Stimulated activated CD8-positive, alpha-beta memory T cell treated with anti-CD3 and anti-CD28 coated beads, Interleukin-4, amount 100 ng/mL, for 4 hours (primary cell): ENCODE measurements at places on chromosomes 4 and X.

DNA sequence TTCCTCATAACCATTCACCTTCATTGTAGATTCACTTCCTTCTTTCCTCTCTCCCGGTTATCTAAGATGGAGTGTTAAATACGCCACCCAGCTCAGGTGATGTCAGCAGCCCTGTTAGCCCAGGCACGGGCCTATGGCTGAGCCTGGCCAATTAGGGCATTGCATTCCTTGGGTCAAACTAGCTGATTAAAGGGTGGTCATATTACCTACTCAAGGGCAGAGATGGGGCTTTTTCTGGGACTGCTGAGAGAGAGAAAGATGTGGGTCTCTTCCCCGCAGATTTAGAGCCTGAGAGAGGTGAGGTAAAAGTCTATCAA is 39.9 kb upstream of the AFAP1 start:
- DNase-seq = no peak

- DNase-seq = no peak
These were observed 12.6 kb downstream of the SSR4 start for GRCh38 chrX:153806999-153807575.

GRCh38 chr4:174882317-174882992 is 35.7 kb upstream of the ADAM29 start:
- no peak for DNase-seq

- DNase-seq = no peak
These were observed 67.0 kb upstream of the FAT1 start for GRCh38 chr4:186790630-186791029.

GRCh38 chr4:105568584-105568983 is 16.2 kb downstream of the ARHGEF38 start:
- no peak for DNase-seq

DNA sequence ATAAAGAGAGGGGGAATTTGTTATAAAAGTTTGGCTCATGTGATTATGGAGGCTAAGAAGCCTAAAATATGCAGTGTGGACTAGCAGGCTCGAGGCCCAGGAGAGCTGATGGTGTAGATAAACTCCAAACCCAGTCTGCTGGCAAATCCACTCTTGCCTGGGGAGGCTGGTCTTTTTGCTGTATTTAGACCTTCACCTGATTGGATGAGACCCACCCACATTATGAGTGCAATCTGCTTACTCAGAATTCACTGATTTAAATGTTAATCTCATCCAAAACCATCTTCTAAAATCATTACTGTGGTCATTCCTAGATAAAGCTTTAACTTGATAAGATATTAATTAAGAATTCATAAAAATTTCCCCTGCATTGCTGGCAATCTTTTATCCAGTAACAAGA is 473.2 kb downstream of the TMA16 start:
- DNase-seq = no peak

DNA sequence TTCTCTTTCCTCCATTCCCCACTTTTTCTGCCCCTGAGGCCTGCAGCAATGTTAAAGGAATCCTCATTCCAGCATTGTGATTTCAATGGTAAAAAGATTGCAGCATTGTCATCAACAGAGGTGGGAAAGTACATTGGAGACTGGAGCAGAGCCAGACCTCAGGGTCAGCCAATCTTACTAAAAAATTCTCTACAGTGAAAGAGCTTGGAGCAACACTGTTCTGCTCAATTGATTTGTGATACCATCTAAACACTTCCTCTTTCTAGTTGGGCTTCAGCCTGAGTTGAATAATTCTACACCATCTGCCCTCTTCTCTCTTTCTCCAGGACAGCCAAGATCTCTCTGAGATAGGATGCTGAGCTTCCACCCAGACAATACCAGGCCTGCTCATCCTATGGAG is 176.5 kb downstream of the AR start:
- no peak for DNase-seq

GRCh38 chr4:185921583-185922555 is 109.9 kb upstream of the SORBS2 start:
- no peak for DNase-seq

DNA sequence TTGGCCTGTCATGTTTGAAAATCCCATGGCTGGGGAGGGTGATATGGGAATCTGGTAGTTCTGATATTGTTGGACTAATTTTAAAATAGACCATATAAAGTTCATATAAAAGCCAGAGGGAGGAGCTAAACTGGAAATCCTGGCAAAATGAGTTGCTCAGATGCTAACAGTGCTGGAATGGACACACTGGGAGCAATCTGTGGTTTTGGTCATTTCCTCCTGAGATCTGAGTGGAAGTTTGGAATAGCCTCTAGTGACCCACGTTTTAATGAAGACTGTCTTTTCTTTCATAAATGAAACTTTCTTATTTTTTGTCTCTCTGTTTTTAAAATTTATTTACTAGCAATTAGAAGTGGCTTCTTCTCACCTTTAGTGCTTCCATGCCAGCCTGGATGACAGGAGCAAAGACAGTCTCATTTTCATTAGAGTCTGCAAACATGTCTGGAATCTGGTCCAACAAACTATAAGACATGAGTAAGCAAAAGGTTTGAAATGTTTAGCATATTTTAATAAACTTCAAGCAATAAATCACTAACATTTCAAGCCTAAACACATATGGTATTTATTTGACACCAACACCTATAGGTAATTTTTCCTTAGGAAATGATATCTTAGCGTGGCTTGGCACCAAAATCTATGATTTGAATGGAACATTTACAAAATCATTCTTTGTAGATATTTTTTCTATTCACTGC is 66.6 kb downstream of the METTL14 start:
- no peak for DNase-seq

GRCh38 chrX:120759685-120760084 is 116.0 kb downstream of the CT47B1 start:
- no peak for DNase-seq

DNA sequence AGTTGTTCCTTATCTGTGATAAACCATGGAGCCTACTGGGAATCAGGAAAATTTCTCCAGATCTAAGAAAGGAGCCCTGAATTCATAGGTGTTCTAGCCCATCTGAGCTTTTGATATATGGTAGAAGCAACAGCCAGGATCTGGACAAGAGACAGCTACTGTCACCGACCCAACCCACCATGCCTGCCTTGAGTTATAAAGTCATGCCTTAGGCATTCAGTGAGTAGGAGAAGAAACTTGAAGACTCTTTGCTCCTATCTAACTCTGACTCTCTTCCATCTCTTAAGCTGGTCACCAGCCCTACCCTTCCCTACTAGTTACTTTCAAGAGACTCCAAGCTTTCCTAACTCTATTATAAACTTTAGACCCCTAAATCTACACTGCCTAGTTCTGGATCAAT is 83.9 kb upstream of the FAM9B start:
- no peak for DNase-seq

DNA sequence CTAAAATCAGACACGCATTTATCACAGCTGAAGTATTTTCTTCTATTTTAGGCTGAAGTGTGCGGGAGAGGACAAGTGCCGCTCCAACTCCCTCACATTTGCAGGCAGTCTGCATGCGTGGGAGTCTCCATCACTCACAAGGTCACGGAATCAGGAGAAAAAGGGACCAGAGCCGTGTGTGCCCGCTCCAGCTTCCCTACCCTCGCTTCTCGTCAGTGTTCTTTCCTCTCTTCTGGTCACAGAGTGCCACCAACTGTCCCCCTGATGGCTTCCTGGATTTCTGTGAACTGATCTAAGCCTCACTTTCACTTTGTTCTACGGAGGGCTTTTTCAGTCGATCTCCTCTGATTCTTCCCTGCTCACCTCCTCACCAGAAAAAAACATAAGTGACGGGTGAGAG is 407.4 kb upstream of the AADAT start:
- no peak for DNase-seq

DNA sequence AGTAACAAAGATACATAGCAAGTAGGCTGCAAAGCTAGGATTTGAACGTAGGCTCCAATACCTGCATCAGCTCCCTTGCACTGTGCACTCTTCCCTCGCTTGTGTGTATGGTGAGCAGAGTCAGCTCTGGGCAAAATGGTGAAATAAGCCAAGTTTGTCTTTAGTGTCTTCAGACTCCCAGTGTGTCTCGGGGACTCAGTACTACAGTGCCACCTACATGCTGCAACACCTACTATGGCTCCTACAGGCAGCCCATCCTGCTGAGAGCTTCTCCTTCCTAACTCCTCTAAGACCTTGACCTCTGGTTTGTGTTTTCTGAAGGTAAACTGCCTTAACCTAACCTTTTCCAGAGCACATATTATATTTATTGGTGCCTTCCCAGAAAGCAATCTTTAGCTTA is 42.5 kb downstream of the RTL9 start:
- no peak for DNase-seq

- no peak for DNase-seq
These were observed 39.5 kb upstream of the ZFX start for GRCh38 chrX:24110069-24110468.

DNA sequence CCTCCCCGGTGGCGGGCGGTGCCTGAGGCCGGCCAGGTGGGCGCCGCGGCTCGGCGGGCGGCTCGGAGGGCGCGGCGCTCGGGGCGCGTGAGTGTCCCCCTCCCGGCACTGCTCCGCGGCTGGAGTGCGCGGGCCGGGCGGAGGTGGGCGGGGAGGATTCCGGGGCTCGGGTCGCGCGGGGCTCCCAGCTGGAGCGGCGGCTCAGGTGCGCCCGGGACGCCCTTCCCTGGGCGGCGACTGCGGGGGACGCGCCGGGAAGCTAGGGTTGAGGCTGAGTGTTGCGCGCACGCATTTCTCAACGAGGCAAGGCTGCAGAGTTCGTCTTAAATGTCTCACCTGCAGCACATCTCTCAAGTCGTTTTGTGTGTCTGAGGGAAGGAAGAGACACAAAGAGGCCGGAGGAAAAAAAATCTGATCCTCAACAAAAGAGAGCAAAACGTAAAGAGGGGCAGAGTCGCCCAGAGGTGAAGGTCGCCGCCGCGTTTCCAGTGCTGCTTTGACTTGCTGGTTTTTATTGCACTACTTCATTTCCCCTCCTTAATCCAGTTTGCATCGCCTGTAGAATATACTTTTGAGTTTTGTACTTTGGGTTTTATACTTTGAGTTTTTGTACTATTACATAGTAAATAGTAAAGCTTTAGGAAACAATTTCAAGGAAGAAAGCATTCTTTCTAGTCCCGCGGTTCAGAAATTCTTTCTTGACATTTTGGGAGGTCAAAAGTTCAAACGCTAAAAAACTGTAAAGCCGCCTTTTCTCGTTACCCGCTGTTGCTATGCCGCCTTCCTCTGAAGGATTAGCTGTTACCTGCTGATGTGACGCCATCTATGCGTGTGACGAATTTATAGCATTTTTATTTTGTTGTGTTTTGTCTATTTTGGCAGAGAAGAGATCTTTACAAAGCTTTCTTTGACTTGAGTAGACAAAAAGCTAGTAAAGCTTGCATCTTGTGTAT is 106.5 kb upstream of the STOX2 start:
- DNase-seq = no peak

GRCh38 chr4:145427991-145428390 is 53.7 kb upstream of the SMAD1 start:
- DNase-seq = no peak

GRCh38 chrX:108199691-108200090 is 108.1 kb downstream of the ATG4A start:
- DNase-seq = no peak

GRCh38 chr4:39718366-39719323 is 20.7 kb downstream of the UBE2K start:
- DNase-seq = no peak

- no peak for DNase-seq
These were observed 433.4 kb downstream of the PDGFC start for GRCh38 chr4:156538210-156538609.

- DNase-seq = no peak
These were observed 188.4 kb downstream of the NR3C2 start for GRCh38 chr4:148253768-148254167.

DNA sequence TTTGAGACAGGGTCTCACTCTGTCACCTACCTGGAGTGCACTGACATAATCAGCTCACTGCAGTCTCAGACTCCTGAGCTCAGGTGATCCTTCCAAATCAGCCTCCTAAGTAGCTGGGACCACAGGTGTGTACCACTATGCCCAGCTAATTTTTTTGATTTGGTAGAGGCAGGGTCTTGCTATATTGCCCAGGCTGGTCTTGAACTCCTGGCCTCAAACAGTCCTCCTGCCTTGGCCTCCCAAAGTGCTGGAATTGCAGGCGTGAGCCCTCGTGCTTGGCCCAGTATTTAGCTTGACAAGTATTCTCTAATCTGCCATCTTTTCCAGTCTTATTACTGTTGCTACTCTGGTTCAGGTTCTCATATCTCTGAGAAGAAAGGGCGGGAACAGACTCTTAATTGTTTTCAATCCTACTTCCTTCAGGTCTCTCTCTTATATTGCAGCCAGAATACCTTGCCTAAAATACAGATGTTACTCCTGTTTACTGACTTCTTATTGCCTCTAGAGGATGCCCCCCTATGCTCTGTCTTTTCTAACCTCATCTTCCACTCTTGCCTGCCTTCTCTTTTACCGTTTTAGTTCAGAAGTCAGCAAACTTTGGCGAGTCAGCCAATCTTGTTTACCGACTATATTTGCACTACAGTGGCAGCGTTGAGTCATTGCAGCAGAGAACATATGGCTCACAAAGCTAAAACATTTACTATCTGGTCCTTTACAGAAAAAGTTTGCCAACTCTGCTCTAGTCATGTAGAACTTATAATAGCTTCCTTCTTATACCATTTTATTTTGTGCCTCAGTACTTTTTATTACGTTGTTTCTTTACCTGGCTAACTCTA is 19.0 kb downstream of the MRPL1 start:
- DNase-seq = no peak

DNA sequence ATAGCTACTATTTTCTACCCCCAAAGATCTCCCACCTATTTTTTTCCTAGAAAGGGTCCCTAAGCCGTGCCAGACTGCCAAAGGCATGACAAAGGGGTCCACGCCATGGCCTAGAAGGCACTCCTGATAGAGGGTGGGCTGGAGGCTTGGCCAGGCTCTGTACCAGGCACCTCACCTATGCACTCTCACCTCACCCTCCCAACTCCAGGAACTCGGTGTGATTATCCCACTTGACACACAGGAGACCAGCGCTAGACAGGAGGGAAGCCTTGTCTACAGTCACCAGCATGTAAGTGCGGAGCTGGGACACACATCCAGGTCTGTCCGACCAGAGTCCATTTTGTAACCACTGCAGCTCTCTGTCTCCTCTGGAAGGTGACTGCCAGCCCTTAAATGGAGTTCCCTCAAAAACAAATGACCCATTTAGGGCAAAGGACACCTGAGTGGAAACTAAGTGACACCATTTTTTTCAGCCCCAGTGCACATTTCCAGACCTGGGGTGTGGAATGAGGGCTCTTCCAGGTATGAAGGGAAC is 106.4 kb downstream of the RTL5 start:
- no peak for DNase-seq

- DNase-seq = no peak
These were observed 506.9 kb downstream of the MAGEB5 start for GRCh38 chrX:26722666-26723428.

DNA sequence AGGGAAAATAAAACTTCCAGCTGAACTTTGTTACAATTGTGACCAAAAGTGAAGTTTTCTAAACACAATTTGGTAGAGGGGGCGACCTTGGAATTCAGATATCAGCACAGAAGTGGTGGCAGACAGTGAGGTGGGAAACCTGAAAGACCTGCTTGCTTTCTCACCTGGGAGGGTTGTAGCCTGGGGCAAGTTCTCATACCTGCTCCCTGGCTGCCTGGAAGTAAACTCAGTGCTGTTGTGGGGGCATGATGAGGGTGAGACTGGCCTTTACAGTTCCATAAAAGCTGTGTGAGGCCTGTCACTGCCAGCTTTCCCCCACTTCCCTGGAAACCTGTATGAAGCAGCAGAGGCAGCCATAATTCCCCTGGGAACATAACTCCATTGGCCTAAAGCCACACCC is 1180.2 kb downstream of the FAM133A start:
- no peak for DNase-seq
